ENCODE measurements at places on chromosomes 3 and 15.
A peak's percentile ranks its signal among the peaks of the same experiment; 100 is the strongest.

- no peak for DNase-seq
These were observed 26.9 kb upstream of the KBTBD12 start for GRCh38 chr3:127888156-127888555.

DNA sequence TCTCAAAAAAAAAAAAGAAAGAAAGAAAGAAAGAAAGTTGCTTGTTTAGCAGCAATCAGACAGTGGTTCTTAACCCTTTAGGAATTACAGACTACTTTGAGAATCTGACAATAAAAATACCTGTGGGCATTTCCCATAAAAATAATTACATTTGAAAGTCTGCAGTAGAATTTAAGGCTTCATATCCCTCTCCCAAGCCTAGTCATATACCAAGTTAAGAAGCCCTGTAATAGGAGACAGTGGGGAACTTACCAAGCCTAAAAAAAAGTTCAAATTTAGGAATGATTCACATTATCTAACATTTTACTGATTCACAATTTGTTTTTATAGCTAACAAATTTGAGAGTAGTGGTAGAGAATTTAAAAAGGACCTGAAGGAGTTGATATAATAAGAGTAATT, 47.5 kb downstream of the LRRFIP2 start:
- no peak for DNase-seq

DNA sequence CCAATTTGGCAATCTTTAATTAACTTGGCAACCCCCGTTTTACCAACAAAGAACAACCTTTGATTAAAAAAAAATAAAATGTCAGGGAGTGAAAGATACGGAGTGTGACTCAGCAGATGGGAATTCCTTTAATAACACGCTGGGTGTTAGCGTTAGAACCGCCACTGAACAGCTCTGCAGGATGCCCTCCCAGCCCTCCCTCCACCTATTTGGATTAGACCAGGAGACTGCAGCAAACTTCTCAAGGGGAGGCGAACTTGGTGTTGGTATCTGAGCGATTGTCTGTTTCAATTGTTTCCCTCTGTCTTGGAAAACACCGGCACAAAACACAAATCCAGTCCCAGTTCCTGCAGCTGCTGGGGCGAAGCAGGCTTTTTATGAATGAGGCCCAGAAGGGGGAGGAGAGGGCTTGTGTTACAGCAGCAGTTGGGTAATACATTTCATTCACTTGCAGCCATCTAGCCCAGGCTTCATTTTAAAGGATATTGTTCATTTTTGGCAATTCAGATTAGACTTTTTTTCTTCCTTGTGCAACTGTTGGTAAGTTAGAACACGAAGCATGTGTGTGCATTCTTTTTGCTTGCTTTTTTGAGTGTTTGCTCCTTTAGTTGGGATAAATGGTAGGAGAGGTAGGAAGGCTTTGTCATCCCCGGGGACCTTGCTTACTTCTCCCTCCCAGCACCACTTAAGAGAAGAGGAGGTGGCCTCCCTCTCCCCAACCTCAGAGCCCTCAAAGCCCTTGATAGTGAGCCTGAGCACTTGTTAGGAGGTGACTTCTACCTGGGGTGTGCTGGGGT, 152.3 kb downstream of the IGF1R start:
- no peak for DNase-seq

- DNase-seq: no peak
These were observed 59.4 kb upstream of the FLNB start for GRCh38 chr3:57948781-57949242.

GRCh38 chr3:142057331-142057725, 92.0 kb downstream of the TFDP2 start:
- no peak for DNase-seq

GRCh38 chr3:117708601-117709000, 999.0 kb downstream of the TUSC7 start:
- no peak for DNase-seq

GRCh38 chr3:161305095-161305991, 66.0 kb downstream of the SPTSSB start:
- no peak for DNase-seq

GRCh38 chr3:122484985-122485384, 29.8 kb downstream of the KPNA1 start:
- DNase-seq: no peak

DNA sequence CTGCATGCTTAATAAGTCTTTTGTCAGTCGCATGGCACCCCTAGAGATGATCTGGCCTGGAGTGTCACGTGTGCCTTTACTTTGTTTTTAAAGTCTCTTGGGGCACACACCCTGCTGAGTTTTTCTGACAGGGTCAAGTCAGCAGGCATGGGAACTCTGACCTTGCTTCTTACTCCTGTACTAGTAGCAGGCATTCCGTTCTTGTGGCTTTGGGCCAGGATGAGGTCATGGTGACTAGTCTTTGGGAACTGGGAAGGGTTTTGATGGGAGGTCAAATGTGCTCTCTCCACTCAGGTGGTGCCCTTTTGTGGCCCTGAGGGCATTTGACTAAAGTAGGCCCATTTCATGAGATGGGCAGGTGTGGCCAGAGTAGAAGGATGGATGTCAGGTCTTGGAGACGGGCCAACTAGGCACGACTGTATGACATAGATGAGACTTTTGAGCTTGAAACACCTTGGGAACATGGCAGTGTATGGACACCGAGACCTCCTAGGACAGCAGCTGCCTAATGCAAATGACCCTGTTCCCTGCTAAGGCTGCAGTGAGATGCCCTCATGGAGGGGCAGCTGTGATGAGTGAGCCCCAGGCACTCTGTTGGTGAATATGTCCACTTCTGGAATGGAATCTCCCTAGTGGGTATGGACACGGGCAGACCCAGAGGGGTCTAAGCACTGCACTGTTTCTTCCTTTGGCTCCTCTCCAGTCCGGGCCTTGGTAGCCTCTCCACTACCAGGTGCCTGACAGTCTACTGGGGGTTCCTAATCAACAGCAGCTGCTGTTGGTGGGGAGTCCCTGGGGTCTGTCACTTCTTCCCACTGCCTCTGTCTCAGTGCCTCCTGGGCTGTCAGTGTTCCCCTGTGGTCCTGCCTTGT, 16.4 kb downstream of the SRPRB start:
- no peak for DNase-seq

DNA sequence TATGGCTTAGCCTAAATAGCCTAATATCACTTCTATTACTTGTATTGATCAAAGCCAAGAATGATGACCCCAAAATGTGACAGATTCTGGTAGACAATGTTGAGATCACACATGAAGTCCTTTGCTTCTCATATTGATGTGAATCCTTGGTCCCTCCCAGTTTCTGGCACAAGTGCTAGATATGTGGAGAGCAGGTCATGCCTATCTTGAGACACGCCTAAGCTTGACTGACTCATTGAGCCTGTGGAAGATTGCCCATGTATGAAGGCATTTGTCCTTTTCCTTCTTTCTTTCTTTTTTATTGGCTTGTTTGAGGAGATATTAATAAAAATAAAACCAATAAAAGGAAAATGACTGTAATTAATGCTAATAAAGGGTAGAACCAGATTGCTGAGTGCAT, 54.0 kb upstream of the TMEM108 start:
- DNase-seq: no peak

GRCh38 chr15:51505251-51505650, 117.3 kb downstream of the DMXL2 start:
- no peak for DNase-seq

GRCh38 chr15:43232289-43232874, 11.6 kb upstream of the EPB42 start:
- DNase-seq: no peak

DNA sequence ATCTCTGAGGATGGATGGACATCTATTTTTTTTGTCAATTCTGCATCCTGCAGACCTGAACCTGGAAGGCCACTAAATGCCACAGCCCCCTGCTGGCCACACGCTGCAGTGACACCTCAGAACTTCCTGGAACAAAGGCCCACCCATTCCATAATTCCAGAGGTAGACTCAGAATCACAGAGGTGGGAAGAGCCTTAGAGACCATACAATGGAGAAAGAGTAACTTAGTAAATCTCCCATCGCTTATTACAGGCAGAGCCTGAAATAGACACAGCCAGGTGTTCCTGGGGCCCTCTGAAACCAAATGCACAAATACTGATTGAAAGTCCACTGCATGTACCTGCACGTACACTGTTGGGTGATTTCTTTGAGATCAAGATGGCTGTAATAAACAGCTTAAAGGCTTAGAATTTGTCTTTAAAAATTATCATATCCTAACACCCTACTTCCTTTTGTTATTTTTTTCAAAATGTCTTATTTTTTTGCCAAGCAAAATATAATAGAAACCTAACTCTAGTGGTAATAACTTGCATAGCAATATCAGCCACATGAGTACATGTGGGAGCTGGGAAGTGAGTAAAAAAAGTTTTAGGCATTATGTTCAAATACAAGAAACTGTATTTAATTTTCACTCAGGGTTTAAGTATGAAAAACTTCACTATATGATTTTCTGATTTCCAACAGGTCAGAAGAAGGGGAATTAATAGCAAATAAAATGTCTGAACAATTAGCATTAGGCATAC, 62.7 kb downstream of the EOMES start:
- peak; percentile 25 for DNase-seq

- DNase-seq: no peak
These were observed 129.8 kb upstream of the CPNE4 start for GRCh38 chr3:132164469-132165092.

- DNase-seq: no peak
These were observed 30.7 kb downstream of the EXOG start for GRCh38 chr3:38526792-38527191.

GRCh38 chr3:23796518-23796917, 9.2 kb upstream of the UBE2E1 start:
- DNase-seq: no peak

- no peak for DNase-seq
These were observed 177.7 kb downstream of the THRB start for GRCh38 chr3:24316887-24317383.

DNA sequence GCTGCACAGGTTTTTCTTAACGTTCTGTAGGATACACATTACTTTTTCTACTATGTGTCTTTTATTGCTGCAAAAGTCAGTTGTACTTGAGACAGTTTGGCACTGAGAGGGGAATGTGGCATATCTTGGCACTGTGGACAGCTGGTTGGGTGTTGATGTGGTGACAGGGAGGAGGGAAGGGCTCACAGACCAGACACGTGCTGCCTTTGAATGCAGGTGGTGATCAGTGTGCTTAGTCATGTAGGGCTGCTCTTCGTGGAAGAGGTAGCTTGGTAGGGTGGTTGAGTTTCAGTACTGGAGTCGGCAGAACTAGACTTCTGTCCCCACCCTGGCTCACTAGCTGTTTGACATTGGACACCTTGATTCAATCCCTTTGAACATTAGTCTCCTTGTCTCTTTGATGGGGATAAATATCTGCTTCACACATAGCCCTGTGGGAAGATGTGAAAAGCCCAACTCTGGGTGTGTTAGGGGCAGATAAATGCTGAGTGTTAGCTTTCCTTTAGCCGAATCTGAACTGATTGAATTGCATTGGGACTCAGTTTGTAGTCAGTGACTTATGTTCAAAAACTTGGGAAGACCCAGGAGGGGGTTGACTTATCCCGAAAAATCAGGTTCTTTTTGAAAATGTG, 108.4 kb downstream of the PTPRG start:
- no peak for DNase-seq

DNA sequence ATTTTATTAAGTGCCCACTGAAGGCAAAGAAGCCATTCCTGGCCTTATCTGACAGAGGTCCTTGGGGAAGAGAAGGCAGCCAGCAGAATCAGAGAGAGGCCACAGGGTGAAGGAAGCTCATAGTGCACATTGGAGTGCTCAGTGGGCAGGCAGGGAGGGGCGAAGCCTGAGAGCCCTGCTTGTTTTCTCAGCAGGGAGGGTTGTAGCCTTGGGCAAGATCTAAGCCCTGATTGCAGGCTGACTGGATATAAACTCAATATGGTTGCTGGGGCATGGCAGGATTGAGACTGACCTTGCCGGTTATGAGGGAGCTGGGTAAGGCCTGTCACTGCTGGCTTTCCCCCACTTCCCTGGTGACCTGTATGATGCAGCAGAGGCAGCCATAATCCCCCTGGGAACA, 7.5 kb upstream of the IGSF11 start:
- no peak for DNase-seq

GRCh38 chr3:143239031-143239430, 119.5 kb downstream of the CHST2 start:
- no peak for DNase-seq

DNA sequence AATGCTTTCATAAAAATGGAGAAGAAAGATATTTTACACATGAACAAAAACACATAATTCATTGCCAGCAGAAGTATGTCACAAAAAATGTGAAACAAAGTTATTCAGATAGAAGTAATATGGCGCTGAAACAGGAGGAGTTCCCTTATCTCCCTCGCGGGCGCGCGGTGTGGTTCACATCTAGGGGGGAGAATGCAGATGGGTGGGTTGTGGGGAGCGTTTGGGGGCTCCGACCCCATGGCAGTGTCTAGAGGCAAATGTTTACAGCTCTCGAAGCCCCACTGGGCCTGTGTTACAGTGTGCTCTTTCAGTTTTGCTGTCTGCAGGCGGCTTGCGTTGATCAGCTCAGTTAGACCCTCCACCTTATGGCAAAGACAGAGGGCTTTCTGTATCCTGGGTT, 297.5 kb downstream of the CGGBP1 start:
- DNase-seq: no peak

- no peak for DNase-seq
These were observed 24.8 kb downstream of the ZBTB38 start for GRCh38 chr3:141392897-141393734.

DNA sequence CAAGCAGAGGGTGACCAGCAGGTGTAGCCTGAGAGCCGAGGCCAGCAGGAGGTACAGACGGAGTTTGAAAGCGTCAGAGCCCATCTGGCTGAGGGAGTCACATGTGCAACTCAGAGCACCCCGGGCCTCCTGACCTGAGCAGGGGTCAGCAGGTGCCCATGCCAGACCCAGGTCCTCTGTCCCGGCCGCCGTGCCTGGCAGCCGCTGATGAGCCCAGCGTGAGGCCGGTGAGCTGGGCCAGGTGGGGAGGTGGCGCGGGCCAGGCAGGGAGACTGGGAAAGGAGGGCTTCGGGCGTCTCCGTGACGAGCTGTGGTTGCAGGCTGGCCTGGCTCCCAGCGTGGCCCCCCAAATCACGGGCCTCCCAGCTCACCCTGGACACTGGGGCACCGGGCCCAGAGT, 130.9 kb downstream of the CHSY1 start:
- no peak for DNase-seq

DNA sequence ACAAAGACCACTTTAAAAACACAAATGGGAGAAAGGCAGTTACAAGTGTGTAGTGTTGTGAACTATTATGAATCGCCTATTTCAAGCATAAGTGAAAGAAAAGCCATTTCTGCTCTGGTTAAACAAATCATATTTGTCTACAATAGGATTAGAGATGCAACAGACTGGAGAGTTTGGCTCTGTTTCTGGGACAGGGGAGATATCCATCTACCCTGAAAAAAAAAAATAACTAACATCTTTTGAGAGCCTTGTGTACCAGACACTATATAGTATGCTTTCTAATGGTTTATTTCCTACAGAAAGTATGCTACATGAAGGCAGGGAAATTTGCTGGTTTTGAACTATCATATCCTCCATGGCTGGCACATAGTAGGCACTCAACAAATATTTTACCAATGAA, 106.7 kb upstream of the FHIT start:
- no peak for DNase-seq

DNA sequence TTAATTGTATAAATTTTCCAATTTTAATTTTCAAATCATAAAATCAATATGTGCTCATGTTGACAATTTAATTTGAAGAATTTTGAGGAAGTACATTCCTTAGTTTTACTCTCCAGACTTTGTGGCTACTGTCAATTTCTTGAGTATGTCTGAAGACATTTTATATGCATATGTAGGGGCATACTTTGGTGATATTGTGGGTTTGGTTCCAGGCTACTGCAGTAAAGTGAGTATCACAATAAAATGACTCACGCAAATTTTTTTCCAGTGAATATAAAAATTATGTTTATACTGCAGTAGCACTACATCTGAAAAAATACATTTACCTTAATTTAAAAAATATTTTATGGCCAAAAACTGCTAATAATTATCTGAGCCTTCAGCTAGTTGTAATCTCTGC, 123.2 kb upstream of the PLCL2 start:
- DNase-seq: no peak
